Aorta (tissue), 5 donors: ENCODE measurements at places on chromosomes 2 and 18.

DNA sequence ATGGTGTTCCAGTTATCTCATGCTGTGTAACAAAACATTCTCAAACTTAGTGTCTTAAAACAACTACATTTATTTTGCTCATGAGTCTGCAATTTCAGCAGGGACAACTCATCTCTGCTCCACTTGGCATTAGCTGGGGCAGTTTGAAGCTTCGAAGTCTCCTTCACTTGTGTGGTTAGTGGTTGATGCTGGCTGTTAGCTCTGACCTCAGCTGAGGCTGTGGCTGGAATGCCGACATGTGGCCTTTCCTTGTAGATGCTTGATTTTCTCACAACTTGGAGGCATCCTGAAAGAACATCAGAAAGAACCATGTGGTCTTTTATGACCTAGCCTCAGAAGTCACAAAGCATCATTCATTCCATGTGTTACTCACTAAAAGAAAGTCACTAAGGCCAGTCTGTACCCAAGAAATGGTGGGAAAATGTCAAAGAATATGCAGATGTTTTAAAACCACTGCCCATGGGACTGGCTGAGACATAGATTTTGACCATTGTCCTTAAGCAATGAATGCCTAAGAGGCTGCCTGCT is 3.8 kb upstream of the TMSB10 start:
- no peaks in the 10 kb centered on the region for H3K4me1 ChIP-seq
- no peak overlapping the region for H3K4me3 ChIP-seq
- no peak overlapping the region for H3K27ac ChIP-seq
- DNase-seq, result no peak
- peaks cover 1% of the 10 kb centered on the region for H3K27me3 ChIP-seq
- no peaks in the 10 kb centered on the region for H3K36me3 ChIP-seq

- no peak for DNase-seq
- no peaks in the 10 kb centered on the region for H3K27me3 ChIP-seq
- no peak overlapping the region for H3K4me3 ChIP-seq
- H3K4me1 ChIP-seq, result peaks cover 5% of the 10 kb centered on the region
- no peaks in the 10 kb centered on the region for H3K36me3 ChIP-seq
These were observed 530.0 kb upstream of the ID2 start for GRCh38 chr2:8151888-8152287.

DNA sequence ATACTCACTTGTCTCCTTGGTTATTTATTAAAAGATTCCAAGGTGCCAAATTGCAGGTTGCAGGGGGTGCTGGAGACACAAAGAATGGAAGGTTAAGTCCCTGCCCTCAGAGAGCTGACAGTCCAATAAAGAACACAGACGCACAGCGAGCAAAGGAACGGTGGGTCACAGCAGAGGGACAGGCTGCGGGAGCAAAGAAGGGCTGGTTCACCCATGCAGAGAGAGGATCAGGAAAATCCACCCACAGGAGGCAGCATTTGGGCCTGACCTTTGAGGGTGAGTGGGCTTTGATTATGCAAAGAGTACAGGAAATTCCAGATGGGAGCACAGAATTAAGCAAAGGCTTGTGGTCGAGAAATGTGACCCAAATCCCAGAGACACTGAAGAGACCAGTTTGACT is 45.0 kb downstream of the ZBTB7C start:
- no peaks in the 10 kb centered on the region for H3K27me3 ChIP-seq
- no peaks in the 10 kb centered on the region for H3K4me1 ChIP-seq
- DNase-seq, result no peak
- no peaks in the 10 kb centered on the region for H3K36me3 ChIP-seq
- H3K27ac ChIP-seq, result no peak overlapping the region

- H3K4me1 ChIP-seq, result no peaks in the 10 kb centered on the region
- H3K36me3 ChIP-seq, result no peaks in the 10 kb centered on the region
- H3K27me3 ChIP-seq, result no peaks in the 10 kb centered on the region
- no peak overlapping the region for H3K27ac ChIP-seq
- no peak overlapping the region for H3K4me3 ChIP-seq
These were observed 89.6 kb downstream of the ZNF385B start for GRCh38 chr2:179771791-179772190.

DNA sequence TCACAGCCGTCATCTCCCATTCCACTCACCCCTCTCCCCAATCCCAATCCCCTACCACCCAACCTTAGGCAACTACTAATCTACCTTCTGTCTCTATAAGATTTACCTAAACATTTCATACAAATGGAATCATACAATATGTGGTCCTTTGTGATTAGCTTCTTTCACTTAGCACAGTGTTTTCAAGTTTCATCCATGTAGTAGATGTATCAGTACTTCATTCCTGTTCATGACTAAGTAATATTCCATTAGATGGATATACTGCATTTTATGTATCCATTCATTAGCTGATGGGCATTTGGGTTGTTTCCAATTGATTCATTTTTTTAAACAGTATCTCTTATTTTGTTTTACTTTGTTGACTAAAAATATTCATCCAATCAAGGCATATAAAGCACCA is 109.6 kb downstream of the CDH2 start:
- H3K4me1 ChIP-seq, result peaks cover 3% of the 10 kb centered on the region
- H3K27ac ChIP-seq, result no peak overlapping the region
- H3K27me3 ChIP-seq, result no peaks in the 10 kb centered on the region
- no peak overlapping the region for H3K4me3 ChIP-seq
- DNase-seq, result no peak

GRCh38 chr2:177748360-177748759 is 324.2 kb downstream of the PDE11A start:
- H3K4me1 ChIP-seq, result no peaks in the 10 kb centered on the region
- no peak overlapping the region for H3K4me3 ChIP-seq
- DNase-seq, result no peak

DNA sequence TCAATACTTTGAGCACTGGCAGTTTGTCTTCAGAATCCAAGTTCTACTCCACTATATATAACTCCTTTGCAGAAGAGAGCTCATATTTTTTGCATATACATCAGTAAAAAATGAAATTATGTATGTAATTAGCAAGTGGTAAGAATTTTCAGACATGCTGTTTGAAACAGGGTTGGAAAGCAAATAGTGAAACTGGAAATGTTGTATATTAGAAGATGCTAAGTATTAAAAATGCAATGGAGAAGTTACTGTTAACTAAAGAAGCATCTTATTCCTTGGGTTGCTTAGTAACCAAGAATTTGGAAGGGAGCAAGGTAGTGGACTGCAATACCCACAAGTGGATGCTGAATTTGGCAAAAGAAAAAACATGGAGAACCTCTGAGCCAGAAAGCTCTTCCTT is 88.6 kb upstream of the DLGAP1 start:
- no peak overlapping the region for H3K4me3 ChIP-seq
- no peak overlapping the region for H3K27ac ChIP-seq
- H3K36me3 ChIP-seq, result no peaks in the 10 kb centered on the region
- H3K27me3 ChIP-seq, result no peaks in the 10 kb centered on the region
- no peak for DNase-seq
